ENCODE measurements at places on chromosomes 7 and 10.

DNA sequence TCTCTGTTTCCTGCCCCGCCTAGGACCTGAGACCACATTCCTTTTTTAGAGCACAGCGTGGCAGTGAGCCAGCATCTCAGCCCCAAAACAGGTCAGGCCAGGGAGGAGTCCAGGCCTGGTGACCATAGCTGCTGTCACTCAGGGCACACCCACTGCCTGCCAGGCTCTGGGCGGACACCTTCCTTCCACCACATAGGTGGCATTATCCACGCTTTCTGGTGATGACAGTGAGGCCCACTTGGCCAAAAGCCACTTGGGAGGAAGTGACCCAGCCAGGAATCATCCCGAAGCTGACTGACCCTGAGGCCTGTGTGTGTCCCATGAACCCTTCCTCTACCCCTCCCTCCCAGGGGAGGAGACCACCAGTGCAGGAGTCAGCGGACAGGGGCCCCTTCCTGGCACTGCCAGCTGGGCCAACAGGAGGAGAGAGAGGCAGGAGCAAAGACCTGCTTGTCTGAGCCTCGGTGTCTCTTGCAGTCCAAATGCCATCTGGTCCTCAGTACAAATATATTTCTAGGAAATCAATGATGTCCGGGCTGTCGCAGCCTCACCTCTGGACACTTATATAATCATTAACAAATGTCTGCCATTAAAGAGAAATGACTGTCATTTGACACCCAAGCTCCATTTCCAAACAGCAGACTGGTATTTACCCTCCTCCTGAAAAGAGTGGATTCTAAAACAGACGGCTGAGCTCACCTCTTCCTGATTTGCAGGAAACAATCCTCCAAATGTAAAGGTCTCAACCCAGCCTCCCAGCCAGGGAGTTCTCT is 63.0 kb downstream of the ABRAXAS2 start:
- DNase-seq, result no peak

GRCh38 chr7:151764056-151764920 is 112.6 kb downstream of the PRKAG2 start:
- no peak for DNase-seq

- DNase-seq, result no peak
These were observed 94.5 kb downstream of the PDGFA start for GRCh38 chr7:424961-425793.

DNA sequence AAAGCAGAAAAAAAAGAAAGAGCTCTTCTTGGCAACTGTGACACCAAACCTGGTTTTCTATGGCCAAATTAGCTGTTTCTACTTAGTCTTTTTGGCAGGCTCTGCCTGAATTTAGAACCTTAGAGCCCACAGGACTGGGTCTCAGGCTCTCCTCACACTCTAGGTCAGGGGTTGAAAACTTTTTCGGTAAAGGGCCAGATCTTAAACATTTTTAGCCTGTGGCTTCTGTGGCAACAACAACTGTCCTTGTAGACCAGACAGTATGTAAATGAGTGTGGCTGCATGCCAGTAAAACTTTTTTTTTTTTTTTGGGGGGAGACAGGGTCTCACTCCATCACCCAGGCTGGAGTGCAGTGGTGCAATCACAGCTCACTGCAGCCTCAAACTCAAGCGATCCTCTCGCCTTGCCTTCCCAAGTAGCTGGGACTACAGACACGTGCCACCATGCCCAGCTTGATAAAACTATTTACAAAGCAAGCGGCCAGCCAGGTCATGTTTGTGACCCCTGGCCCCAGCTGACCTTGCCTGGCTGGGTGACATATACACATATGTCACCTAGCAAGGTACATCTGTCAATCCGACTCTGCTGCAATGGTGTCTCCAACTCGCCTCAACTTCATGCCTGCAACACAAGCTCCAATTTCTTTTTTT is 17.4 kb downstream of the KPNA7 start:
- no peak for DNase-seq

DNA sequence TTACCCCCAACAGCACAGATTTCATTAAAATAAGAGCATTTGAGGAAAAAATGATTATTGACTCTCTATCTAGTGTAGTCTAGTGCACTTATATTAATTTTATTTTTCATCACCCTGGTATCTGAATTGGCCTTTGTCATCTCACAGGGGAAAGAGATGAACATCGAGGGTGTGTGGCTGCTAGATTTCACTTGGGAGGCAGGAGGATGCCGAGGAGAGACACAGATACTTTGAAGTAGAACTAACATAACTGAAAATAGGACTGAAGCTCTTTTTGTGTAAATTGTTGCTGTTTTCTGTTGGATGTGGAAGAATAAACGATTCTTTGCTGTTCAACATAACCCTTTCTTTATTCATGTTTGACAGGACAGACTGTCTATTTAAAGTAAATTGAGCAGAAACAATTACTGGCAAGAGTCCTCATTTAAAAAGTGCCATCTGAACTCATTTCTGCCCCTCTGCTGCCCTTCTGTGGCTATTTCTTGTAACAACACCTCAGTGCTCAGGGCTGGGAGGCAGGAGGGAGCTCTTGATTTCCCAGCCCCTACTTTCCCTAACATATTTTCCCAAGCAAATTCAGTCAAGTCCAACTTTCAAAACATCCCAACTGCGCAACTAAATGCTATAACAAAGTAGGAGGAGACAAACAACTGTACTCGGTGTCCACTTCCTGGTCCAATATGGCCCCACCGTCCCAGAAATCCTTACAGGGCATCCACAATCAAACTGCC is 15.6 kb downstream of the LYZL1 start:
- peak; percentile 13 for DNase-seq

DNA sequence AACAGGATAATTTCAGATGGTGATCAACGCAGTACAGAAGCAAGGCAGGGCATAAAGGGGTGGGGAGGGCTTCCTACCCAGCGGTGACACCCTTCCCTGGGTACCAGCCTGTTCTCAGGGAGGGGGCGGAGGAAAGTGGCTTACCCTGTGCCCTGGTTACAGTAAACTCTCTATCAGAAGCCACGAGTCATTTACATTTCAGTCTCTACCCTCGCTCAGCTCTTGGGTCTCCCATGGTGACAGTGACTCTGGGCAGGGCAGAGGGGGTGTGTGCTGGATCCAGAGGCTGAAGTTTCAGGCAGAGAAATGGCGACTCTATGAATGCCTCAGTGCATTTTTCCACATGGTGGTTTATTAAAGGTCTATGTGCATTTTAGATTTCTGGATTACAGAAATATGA is 107.0 kb downstream of the ADARB2 start:
- no peak for DNase-seq

- no peak for DNase-seq
These were observed 54.9 kb downstream of the FAM241B start for GRCh38 chr10:69684981-69685353.

DNA sequence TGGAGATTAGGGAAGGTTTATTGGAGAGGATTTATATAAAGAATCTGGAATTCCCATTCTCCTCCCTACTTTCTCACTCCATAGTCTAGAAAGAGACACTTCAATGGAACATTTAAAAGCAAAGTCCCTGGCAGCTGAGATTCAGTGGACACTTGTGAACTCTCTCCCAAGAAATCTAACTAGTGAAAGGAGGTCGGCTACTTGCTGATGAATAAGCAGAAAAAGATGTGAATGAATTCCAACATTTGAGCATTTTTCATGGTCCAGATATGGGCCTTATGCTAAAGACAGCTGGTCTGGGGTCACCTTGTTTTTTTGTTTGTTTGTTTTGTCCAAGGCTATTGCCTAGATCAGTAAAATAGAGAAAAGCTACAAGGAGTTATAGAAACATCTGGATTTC is 141.1 kb upstream of the LRRTM3 start:
- no peak for DNase-seq

- DNase-seq, result no peak
These were observed 147.5 kb downstream of the RTKN2 start for GRCh38 chr10:62121187-62121530.

Data from NCI-H2107 (cell line).